GM12878 (cell line): ENCODE measurements at places on chromosomes 3 and 15. TPM values are rescaled to one million over a fixed set of nuclear protein-coding genes. Genes with fewer than 3 reads are reported as not detected.

DNA sequence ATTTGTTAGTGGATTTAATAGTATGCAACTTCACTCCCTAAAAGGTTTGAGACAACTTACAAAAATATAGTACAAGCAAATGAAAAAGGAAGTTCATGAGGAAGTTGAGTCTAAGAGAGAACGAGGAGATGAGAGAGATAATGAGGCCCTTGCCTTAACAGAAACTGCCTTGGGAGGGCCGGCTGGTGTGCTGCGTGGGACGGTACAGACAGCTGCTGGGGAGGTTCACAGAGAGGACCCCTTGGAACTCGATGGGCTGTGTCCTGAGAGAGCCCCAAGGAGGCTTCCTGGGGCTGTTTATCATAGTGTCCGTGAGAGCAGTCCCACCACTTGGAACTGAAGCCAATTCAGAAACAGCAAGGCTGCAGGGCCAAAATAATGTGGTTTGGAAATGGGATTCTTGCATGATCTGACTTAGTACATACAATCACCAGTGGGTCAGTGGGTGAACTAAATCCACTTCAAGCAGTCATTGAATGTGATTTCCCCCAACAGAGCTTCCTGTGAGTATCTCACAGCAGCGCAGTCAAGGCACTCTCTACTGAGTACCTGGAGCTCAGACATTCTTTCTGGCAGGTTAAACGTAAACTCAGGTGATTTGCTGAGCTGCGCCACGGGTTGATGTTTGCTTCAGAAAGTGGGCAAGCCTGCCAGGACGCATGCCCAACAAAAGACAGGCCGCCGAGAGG is 90.8 kb downstream of the CRTC3 start:
- peak; percentile 27 for DNase-seq
- peak overlapping the region; percentile 34 for H3K27ac ChIP-seq
- no peak overlapping the region for H3K4me3 ChIP-seq
- H3K27me3 ChIP-seq, result no peaks in the 10 kb centered on the region

- H3K27me3 ChIP-seq, result no peaks in the 10 kb centered on the region
- H3K4me1 ChIP-seq, result no peaks in the 10 kb centered on the region
- no peak overlapping the region for H3K4me3 ChIP-seq
- H3K36me3 ChIP-seq, result 0 out of 2 replicates have a peak, but pooled peaks cover 5% of the 10 kb centered on the region
- H3K27ac ChIP-seq, result no peak overlapping the region
- DNase-seq, result no peak
Measured at GRCh38 chr3:141524988-141525387, 38.2 kb downstream of the RASA2 start.

DNA sequence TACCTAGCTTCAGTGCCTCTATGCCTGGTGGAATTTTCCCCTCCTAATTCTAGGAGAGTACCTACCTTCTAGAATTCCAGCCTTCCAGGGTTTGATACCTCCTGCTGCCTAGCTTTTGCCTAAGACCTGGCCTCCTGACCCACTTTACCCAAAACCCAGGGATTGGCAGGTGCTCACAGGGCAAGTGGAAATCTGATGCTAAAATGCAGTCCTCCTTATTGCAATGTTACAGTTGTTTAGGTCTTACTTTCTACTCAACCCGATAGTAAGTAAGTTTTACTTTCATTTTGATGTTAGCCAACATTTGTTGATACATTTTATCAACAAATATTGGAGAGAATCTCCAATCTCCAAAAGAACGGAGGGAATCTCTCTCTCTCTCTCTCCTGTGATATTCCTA is 275.9 kb downstream of the DOCK3 start:
- H3K36me3 ChIP-seq, result no peaks in the 10 kb centered on the region
- no peaks in the 10 kb centered on the region for H3K27me3 ChIP-seq
- H3K4me3 ChIP-seq, result peak overlapping the region; percentile 47; the same call in 1 of the 2 replicates
- H3K4me1 ChIP-seq, result no peaks in the 10 kb centered on the region
- H3K27ac ChIP-seq, result no peak overlapping the region
- no peak for DNase-seq

- H3K36me3 ChIP-seq, result no peaks in the 10 kb centered on the region
- no peak overlapping the region for H3K4me3 ChIP-seq
- H3K4me1 ChIP-seq, result no peaks in the 10 kb centered on the region
- no peak for DNase-seq
- peaks cover 1% of the 10 kb centered on the region; the same call in 1 of the 2 replicates for H3K27me3 ChIP-seq
Measured at GRCh38 chr3:140292170-140292569, 357.2 kb downstream of the CLSTN2 start.

- no peaks in the 10 kb centered on the region for H3K36me3 ChIP-seq
- H3K27ac ChIP-seq, result no peak overlapping the region
- no peak for DNase-seq
- no peak overlapping the region for H3K4me3 ChIP-seq
Measured at GRCh38 chr3:81394651-81395524, 366.6 kb downstream of the GBE1 start.

- DNase-seq, result no peak
- H3K36me3 ChIP-seq, result no peaks in the 10 kb centered on the region
- H3K27ac ChIP-seq, result no peak overlapping the region
- H3K4me1 ChIP-seq, result no peaks in the 10 kb centered on the region
- H3K27me3 ChIP-seq, result no peaks in the 10 kb centered on the region
Measured at GRCh38 chr3:168511428-168512014, 415.8 kb upstream of the GOLIM4 start.

DNA sequence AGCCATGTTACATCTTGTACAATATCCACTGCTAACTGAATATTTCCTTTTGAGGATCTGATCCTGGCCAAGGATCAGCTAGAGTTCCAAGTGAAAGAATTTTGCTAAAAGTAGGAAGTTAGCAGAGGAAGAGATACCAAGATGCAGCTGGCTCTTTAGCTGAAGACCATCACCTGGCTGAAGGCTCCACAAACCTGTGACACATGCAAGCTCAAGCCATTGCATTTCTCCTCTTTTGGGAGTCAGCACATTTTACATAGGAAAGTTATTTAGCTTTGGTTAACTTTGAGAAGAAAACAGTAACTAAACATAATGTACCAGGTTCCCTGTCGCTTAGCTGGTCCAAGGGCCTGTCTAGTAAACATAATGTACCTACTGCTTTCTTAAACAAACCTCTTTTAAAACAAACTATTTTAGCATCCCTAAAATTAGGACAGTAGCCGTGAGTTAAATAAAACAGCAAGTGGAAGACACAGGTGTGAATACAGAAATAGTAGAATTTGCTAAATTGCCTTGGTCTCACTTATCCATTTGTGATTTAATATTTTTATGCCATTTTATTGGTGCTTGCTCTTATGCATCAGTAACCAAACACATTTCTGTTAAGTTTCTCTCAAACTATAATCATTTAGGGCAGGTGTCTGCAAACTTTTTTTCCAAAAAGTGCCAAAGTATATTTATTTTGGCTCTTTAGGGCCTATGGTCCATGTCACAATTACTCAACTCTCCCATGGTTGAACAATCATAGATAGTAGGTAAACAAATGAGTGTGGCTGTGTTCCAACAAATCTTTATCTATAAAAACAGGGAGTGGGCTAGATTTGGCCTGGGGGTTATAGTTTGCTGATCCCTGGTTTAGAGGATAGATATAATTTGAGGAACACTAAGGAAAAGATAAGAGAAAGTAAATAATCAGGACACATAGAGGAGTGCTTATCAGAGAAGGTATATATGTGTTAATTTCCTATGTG is 11.2 kb downstream of the GCSAM start:
- no peak overlapping the region for H3K4me3 ChIP-seq
- no peak for DNase-seq
- no peaks in the 10 kb centered on the region for H3K27me3 ChIP-seq
- H3K4me1 ChIP-seq, result peaks cover 89% of the 10 kb centered on the region
- H3K36me3 ChIP-seq, result peaks cover 16% of the 10 kb centered on the region; the same call in 1 of the 2 replicates

DNA sequence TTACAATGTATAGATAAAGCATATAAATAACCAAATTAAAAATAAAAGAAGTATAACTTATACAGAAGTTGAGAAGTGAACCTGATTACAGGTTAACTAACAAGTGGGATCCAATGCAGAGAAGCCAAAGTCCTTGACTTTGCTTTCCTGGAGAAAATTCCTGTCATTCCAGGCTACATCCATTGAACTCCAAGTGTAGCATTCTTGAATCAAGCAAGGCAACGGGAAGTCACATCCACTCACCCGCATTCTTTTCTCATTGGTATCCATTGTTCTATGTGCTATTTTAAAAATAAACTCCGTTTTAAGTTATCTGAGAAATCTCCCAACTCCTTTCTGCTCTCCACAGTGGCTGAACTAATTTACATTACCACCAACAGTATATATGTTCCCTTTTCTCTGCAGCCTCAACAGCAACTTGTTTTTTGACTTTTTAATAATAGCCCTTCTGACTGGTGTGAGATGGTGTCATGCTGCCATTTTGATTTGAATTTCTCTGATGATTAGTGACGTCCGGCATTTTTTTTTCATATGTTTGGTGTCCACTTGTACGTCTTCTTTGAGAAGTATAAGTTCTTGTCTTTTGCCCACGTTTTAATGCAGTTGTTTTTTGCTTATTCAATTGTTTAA is 534.3 kb downstream of the ROBO1 start:
- no peaks in the 10 kb centered on the region for H3K27me3 ChIP-seq
- no peak overlapping the region for H3K27ac ChIP-seq
- no peak overlapping the region for H3K4me3 ChIP-seq
- H3K36me3 ChIP-seq, result no peaks in the 10 kb centered on the region
- H3K4me1 ChIP-seq, result no peaks in the 10 kb centered on the region

DNA sequence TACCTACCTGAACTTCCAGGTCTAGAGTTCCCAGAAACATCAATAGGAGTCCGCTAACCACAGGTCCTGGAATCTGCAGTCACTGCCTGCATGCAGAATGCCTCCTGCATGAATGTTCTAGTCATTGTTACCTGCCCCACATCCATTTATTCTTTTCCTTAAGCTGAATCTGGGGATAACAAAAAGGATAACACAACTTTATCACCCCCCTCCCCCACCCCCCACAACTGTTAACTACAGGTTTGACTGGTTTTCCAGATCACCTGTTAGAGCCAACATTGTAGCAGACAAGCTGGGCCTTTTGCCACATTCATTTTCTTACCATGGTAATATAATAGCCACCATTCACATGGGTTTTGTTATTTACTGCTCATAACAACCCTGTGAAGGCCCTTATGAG is 4.6 kb upstream of the CTSH start:
- peaks cover 12% of the 10 kb centered on the region for H3K4me1 ChIP-seq
- no peak for DNase-seq
- H3K4me3 ChIP-seq, result no peak overlapping the region
- no peaks in the 10 kb centered on the region for H3K27me3 ChIP-seq
- no peaks in the 10 kb centered on the region for H3K36me3 ChIP-seq

- H3K36me3 ChIP-seq, result no peaks in the 10 kb centered on the region
- H3K4me3 ChIP-seq, result no peak overlapping the region
- H3K27me3 ChIP-seq, result no peaks in the 10 kb centered on the region
- no peaks in the 10 kb centered on the region for H3K4me1 ChIP-seq
- DNase-seq, result no peak
- no peak overlapping the region for H3K27ac ChIP-seq
Measured at GRCh38 chr15:27563765-27564370, 535.2 kb downstream of the OCA2 start.

GRCh38 chr3:151796105-151796680 is 17.7 kb upstream of the AADAC start:
- H3K4me3 ChIP-seq, result no peak overlapping the region
- no peak for DNase-seq
- no peaks in the 10 kb centered on the region for H3K4me1 ChIP-seq
- H3K27ac ChIP-seq, result no peak overlapping the region
- H3K36me3 ChIP-seq, result no peaks in the 10 kb centered on the region

DNA sequence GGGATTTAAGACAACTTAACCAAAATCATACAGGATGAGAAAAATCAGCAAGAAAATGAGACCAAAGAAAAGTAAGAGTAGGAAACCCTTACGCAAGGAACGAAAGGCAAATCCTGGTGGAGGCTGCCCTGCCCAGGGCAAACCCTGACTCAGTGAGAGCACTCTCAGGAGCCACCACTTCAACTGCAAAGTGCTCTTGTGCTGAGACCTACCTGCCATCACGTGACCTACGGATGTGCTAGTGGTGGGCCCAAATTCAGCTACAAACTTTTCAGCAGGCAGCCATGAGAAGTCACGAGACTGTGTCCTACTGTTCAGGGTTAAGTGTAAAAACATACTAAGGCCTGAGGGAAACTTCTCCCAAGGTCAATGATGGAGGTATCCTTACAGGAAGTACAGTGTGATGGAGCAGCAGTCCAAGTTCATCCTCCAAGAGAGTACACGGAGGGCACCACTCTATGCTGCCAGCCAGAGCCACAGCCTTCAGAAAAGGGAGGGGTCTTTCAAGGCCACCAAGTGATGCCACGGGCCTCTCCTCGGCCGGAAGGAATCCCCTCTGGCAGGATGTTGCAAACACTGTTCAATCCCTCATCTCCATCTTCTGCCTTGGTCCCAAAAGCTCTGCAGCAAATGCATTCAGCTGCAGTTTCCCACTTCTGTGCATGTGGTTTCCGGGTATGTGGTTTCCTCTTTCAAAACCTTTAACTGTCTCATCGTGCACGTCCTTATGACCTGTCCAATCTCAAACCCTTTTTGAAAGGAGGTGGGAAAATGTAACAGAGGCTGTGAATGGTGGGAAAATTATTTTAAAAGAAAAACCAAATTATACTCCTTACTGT is 9.5 kb downstream of the CHSY1 start:
- H3K4me1 ChIP-seq, result peaks cover 43% of the 10 kb centered on the region
- peaks cover 6% of the 10 kb centered on the region; the same call in 1 of the 2 replicates for H3K36me3 ChIP-seq
- no peaks in the 10 kb centered on the region for H3K27me3 ChIP-seq
- H3K27ac ChIP-seq, result peak overlapping the region; percentile 69
- DNase-seq, result peak; percentile 74

GRCh38 chr15:98519767-98520550 is 128.4 kb upstream of the IGF1R start:
- no peak overlapping the region for H3K4me3 ChIP-seq
- no peak overlapping the region for H3K27ac ChIP-seq
- no peaks in the 10 kb centered on the region for H3K36me3 ChIP-seq
- DNase-seq, result no peak
- H3K27me3 ChIP-seq, result no peaks in the 10 kb centered on the region

DNA sequence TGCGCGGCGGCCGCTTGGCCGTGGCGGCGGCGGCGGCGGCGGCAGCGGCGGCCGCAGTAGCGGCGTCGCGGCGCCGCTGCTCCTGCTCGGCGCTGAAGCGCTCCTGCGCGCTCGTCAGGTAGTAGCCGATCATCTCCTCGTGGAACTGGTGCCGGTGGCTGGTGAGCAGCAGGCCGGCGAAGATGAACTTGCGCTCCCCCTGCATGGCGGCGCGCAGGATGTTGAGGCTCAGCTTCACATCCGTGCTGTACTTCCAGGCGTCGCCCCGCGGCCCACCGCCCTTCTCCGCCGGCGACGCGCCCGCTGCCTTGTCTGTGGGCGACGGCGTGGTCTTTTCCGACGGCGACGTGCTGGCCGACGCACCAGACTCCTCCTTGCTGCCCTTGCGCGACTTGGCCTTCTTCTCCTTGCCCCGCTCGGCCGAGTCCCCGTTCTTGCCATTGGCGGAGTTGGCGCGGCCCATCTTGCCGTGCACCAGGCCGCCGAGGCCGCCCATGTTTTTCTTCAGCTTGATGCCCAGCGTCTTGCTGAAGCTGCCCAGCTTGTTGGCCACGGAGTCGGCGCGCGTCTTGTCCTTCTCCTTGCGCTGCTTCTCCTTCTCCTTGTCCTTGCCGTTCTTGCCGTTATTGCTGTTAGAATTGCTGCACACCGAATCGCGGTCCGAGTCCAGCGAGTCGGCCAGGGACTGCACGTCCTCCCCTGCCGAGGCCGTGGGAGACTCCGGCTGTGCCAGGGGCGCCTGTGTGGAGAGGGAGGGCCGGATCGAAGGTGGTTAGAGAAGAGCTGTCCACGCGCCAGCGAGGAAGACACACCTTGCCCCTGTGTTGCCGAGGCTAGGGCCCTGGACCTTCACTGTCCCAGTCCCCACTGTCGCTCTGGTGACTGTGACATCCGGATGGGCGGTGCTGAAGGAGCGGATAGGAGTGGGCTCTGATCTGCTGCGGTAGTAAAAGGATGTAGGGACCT is 157.6 kb downstream of the KLF13 start:
- no peaks in the 10 kb centered on the region; the same call in 1 of the 2 replicates for H3K27me3 ChIP-seq
- H3K27ac ChIP-seq, result no peak overlapping the region
- DNase-seq, result no peak

The NOX5 gene
- total RNA-seq, result not detected in 2 replicates

The HIGD2B gene
- total RNA-seq, result 0.24 TPM in 1 of 2 replicates, not detected in the other

The ATP13A5 gene
- total RNA-seq, result not detected in 2 replicates

The GNAT1 gene
- not detected in 2 replicates for total RNA-seq
